Stimulated activated CD4-positive, alpha-beta T cell treated with anti-CD3 and anti-CD28 coated beads, Interleukin-1b, Interleukin-23, amount 100 ng/mL, for 24 hours (primary cell): ENCODE measurements at places on chromosomes 5 and 9.

DNA sequence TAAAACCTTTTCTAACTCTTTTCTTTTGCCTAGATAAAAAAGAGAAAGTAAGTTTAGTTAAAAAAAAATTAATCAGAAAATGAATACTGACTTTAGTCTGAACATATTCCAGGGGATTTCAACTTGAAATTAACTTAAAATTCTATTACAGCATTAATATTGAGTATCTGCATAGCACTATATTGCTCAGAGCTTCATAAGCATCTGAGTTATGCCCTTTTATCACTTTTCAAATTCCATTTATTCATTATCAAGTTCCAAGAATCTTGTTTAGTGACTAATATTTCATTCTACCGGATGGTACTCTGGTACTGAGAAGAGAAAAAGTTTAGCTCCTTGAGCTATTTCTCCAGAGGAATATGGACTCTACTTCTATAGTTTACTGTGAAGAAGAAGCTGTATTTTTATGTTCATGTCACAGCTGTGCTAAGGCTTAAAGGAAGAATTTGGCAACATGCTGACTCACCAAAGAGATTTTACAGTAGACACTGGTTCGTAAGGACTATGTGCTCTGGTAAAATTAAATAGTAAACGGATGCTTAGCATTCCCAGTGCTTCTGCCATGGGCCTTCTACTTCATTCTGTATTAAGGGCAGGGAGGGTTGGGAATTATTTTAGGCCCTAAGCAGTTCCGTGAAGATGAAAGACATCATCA lies 285.2 kb upstream of the SEMA6A start:
- DNase-seq, result no peak

DNA sequence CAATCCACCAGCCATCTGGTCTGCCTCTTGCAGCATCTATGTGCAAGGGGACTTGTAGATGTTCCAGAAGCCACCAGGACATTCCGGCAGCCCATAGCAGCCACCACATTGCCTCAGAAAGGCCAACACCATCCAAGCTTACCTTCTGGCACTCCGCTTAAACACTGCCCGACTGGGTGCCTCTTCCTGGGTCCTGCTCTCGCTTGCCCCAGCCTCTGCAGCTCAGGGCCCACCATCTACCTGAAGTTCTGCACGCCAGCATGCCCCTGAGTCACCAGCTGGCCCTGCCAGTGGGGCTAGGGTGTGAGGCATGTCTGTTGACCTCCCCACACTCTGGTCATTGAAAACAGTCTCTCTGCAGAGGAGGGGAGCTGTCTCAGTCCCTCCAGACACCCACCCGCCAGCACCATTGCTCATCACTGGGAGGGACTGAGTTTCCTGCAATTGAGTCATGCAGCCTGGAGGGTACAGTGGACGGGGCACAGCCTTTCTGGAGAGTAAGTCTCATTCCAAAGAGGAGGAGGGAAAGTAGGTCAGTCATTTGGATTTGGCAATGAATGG lies 16.9 kb upstream of the COL5A1 start:
- no peak for DNase-seq

DNA sequence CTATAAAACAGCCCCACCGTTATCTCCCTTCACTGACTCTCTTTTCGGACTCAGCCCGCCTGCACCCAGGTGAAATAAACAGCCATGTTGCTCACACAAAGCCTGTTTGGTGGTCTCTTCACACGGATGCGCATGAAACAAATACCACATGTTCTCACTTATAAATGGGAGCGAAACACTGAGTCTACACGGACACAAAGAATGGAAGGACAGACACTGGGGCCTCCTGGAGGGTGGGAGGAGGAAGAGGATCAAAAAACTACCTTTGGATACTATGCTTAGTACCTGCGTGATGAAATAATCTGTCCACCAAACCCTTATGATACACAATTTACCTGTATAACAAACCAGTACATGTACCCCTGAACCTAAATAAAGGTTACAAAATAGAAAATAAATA lies 98.6 kb downstream of the ICE1 start:
- no peak for DNase-seq

- DNase-seq, result no peak
Measured at GRCh38 chr5:139951296-139951924, 91.7 kb downstream of the NRG2 start.

- no peak for DNase-seq
Measured at GRCh38 chr5:56011835-56012234, 17.1 kb upstream of the IL6ST start.

DNA sequence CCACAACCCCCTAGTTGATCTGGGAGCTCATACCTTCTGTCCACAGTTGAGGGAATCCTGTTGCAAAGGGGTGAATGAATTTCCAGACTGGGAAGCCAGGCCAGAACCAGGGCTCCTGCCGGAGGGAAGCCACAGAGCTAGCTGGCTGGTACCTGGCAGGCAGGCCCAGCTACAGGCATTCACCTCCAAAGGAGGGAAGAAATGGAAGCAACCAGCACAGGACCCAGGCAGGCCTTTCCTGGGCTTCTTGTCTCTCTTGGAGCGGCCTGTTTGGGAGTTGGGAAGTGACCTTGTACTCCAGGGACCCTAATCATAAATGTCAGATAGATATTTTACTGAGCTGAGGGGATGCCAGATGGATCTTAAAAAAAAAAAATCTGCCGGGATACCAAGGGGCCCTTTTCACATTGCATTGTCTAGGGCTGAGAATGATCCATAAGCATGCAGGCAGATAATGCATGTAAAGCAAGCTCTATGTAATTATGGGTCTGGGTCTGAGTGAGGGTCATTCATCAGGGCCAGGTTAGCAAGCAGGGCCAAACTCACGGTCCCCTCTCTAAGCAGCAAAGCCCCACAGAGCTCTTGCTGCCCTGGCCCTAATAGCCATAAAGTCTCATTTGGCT lies 8.4 kb downstream of the NR2F1 start:
- DNase-seq, result no peak
